ENCODE measurements at places on chromosomes 12 and 14. TPM values are rescaled to one million over a fixed set of nuclear protein-coding genes. Genes with fewer than 3 reads are reported as not detected.

GRCh38 chr12:26101763-26102162 is 23.1 kb downstream of the BHLHE41 start:
- H3K27me3 ChIP-seq = no peaks in the 10 kb centered on the region
- H3K4me1 ChIP-seq = no peaks in the 10 kb centered on the region
- H3K36me3 ChIP-seq = no peaks in the 10 kb centered on the region
- no peak overlapping the region for H3K27ac ChIP-seq
- DNase-seq = no peak

- DNase-seq = peak; percentile 17
- H3K27me3 ChIP-seq = no peaks in the 10 kb centered on the region
- no peak overlapping the region for H3K4me3 ChIP-seq
- no peaks in the 10 kb centered on the region for H3K36me3 ChIP-seq
- H3K4me1 ChIP-seq = no peaks in the 10 kb centered on the region
- H3K27ac ChIP-seq = no peak overlapping the region
Measured at GRCh38 chr12:43221216-43221615, 330.8 kb downstream of the ADAMTS20 start.

ARMH4 gene
- 20.2 TPM for total RNA-seq

DNA sequence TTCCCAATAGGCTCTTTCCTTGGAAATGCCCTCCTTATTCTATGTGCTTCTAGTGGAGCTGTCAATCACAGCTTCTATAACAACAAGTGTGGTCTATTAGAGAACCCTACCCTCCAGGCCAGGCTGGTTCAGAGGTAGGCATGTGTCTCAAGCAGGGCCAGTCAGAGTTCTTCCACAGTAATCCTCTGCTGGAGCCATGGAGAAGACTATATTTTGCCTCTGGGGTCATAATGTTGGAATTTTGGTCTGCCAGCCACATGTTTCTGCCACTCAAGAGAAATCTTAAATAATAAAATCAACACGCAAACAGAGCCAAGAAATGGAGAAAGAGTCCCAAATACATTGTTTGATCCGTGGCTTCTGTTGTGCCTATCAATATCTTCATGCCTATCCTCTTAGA is 23.8 kb upstream of the FICD start:
- H3K27ac ChIP-seq = no peak overlapping the region
- H3K4me3 ChIP-seq = no peak overlapping the region
- no peaks in the 10 kb centered on the region for H3K27me3 ChIP-seq
- H3K36me3 ChIP-seq = no peaks in the 10 kb centered on the region

- H3K27ac ChIP-seq = no peak overlapping the region
- no peak for DNase-seq
- no peaks in the 10 kb centered on the region for H3K4me1 ChIP-seq
- H3K4me3 ChIP-seq = no peak overlapping the region
- no peaks in the 10 kb centered on the region for H3K27me3 ChIP-seq
Measured at GRCh38 chr14:34665785-34666435, 36.0 kb upstream of the SNX6 start.

DNA sequence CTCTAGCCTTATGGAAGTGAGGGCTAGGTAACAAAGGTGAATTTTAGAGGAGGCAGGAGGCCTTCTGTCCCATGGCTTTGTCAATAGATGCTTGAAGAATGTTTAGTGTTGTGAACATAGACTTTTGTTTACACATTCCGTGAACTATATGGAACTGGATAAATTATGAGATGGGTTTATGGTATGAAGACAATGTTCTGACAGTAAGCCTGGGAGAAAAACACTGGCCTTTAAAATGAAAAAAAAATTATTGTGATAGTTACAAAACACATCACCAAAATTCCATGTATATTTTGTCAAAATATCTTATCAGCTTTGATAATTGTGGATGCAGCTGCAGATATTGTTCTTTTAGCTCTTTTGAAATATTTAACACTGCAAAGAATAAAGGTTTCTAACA is 251.5 kb upstream of the DCN start:
- no peak overlapping the region for H3K27ac ChIP-seq
- DNase-seq = no peak
- H3K4me3 ChIP-seq = no peak overlapping the region
- H3K27me3 ChIP-seq = no peaks in the 10 kb centered on the region
- H3K4me1 ChIP-seq = peaks cover 8% of the 10 kb centered on the region

DNA sequence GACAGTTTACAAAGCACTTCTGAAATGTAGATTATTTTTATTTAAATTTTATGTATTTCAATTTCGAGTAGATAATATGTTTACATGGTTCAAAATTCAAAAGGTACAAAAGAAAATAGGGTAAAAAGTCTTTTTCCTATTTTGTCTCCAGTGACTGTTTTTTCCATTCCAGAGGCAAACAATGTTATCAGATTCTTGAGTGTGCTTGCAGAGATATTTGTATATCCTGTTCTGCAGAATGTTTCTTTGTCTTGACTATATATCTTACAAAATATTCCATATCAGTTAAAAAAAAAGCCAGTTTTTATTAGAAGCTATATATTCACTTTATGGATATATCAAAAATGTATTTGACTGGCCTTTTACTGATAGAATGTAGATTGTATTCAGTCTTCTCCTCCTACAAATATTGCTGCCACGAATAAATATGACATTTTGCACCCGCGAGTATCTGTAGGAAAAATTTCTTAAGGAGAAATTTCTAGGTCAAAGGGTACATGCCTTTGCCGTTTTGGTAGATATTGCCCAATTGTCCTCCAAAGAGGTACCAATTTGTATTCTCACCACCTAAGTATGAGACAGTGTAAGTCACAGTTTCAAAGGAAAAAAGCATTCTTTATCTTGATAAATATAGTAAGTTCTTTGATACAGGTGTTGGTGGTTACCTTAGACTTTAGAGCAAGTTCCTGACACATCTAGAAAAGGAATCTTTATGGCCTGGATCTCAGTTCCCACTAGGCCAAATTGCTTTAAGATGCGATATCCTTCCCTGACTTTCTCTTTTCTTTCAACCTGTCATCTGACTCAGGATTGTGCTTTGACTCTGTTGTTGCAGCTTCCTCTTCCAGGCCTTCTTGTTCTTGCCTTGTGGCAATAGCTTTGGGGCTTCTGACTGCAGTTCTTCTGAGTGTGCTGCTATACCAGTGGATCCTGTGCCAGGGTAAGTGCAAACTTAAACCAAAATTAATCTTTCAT is 2.3 kb downstream of the KLRG1 start:
- H3K4me1 ChIP-seq = no peaks in the 10 kb centered on the region
- DNase-seq = no peak
- H3K36me3 ChIP-seq = no peaks in the 10 kb centered on the region
- H3K4me3 ChIP-seq = no peak overlapping the region
- H3K27ac ChIP-seq = no peak overlapping the region

GRCh38 chr12:116853507-116853906 is 27.7 kb downstream of the HRK start:
- H3K36me3 ChIP-seq = no peaks in the 10 kb centered on the region
- H3K4me3 ChIP-seq = no peak overlapping the region
- DNase-seq = no peak
- no peak overlapping the region for H3K27ac ChIP-seq

CCDC197 gene
- not detected for total RNA-seq

ADCY4 gene
- 1.5 TPM for total RNA-seq
